ENCODE measurements at places on chromosomes 6 and 20. TPM values are rescaled to one million over a fixed set of nuclear protein-coding genes. Genes with fewer than 3 reads are reported as not detected.

GRCh38 chr6:88761237-88762031, 202.0 kb downstream of the RNGTT start:
- H3K4me3 ChIP-seq = no peak overlapping the region
- no peaks in the 10 kb centered on the region for H3K4me1 ChIP-seq
- no peak for DNase-seq
- H3K27me3 ChIP-seq = no peaks in the 10 kb centered on the region

Gene OR2J3
- not detected for total RNA-seq

Gene ABCC10
- total RNA-seq = 28.7 TPM

- H3K27me3 ChIP-seq = no peaks in the 10 kb centered on the region
- DNase-seq = no peak
- no peak overlapping the region for H3K27ac ChIP-seq
These were observed 128.0 kb upstream of the NT5E start for GRCh38 chr6:85321906-85322305.

DNA sequence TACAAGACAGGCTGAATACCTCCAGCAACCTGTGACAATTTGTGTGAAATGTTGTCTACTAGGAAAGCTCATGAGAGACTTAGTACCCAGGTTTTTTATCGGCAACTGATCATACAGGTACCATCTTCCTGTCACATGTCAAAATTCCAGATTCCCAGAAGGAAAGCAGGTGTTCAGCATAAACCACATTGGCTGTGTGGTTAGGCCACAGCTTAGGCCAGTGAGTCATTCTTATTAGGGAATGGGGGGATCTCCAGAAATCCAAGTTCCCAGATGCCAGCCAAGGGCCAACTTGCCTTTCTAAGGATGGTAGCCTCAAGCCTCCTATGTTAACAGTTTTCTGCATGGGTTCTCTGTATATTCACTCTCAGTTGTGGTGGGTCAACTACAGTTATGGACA, 65.9 kb downstream of the FAM184A start:
- H3K27ac ChIP-seq = no peak overlapping the region
- no peak for DNase-seq
- no peaks in the 10 kb centered on the region for H3K36me3 ChIP-seq
- H3K27me3 ChIP-seq = no peaks in the 10 kb centered on the region
- no peaks in the 10 kb centered on the region for H3K4me1 ChIP-seq

Gene BPIFB2
- not detected for total RNA-seq

DNA sequence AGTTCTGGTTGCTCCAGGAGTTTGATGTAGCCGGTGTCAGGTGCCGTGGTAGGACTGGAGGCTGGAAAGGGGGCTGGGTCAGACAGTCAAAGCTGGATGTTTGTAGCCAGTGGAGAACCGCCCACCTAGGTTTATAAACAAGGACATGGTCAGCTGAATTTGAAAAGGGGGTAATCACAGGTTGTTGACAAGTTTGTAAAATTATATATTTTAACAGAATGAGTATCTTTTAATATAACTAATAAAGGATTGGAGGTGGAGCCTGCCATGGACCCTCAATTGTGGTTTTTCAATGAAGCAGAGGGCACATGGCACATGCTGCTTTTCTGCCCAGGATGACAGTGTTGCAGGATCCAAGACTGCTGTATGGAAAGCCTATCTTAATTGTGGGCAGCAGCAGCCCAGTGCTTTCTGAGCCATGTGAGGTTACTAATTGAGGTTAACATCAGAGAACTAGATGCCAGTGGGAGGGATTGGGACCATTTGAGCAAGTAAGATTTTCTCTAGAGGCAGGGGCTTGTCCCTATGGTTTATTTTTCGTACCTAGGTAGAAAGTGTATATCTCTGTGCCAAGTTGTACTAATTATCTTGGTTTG, 9.7 kb downstream of the HECA start:
- no peak overlapping the region for H3K27ac ChIP-seq
- H3K4me3 ChIP-seq = no peak overlapping the region

Gene HNF4A
- total RNA-seq = 0.58 TPM

GRCh38 chr6:73858376-73858775, 162.4 kb downstream of the CD109 start:
- no peaks in the 10 kb centered on the region for H3K27me3 ChIP-seq
- H3K4me3 ChIP-seq = no peak overlapping the region
- H3K4me1 ChIP-seq = no peaks in the 10 kb centered on the region

DNA sequence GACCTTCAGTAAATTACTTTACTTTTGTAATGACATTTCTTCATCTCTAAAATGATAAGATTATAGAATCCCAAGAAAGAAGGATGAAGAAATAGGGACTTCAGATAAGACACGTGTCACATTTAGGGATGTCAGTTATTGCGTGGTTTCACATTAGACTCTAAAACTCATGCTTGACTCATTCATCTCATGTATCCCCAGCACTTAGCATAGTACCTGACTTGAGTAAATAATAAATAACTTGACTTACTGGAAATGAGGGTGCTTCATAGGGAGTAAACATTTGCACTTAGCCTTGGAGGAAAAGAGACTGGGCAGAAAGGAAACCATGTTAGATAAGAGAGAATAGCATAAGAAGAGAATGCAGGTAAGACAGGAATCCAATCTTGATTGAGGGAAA, 37.2 kb downstream of the VTA1 start:
- no peak for DNase-seq
- H3K27ac ChIP-seq = no peak overlapping the region
- H3K27me3 ChIP-seq = no peaks in the 10 kb centered on the region
- no peak overlapping the region for H3K4me3 ChIP-seq

DNA sequence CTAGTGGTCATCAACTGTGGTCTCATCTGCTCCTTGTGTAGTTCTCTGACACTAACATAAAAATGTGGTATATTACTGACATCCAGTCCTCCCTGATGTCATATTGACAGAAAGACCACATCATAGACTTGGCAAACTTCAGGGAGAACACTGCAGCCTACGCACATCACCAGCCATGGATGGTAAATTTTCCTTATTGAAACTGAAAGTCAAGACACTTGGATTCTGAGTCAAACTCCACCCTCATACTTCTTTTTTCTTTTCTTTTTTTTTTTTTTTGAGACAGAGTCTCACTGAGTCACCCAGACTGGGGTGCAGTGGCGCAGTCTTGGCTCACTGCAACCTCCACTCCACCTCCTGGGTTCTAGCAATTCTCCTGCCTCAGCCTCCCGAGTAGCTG, 25.4 kb downstream of the NDRG3 start:
- H3K4me1 ChIP-seq = no peaks in the 10 kb centered on the region
- no peak overlapping the region for H3K27ac ChIP-seq
- H3K36me3 ChIP-seq = no peaks in the 10 kb centered on the region

GRCh38 chr20:3013771-3014170, 29.7 kb upstream of the GNRH2 start:
- no peak overlapping the region for H3K4me3 ChIP-seq
- no peak for DNase-seq
- H3K27ac ChIP-seq = no peak overlapping the region
- H3K36me3 ChIP-seq = peaks cover 8% of the 10 kb centered on the region
- no peaks in the 10 kb centered on the region for H3K4me1 ChIP-seq

DNA sequence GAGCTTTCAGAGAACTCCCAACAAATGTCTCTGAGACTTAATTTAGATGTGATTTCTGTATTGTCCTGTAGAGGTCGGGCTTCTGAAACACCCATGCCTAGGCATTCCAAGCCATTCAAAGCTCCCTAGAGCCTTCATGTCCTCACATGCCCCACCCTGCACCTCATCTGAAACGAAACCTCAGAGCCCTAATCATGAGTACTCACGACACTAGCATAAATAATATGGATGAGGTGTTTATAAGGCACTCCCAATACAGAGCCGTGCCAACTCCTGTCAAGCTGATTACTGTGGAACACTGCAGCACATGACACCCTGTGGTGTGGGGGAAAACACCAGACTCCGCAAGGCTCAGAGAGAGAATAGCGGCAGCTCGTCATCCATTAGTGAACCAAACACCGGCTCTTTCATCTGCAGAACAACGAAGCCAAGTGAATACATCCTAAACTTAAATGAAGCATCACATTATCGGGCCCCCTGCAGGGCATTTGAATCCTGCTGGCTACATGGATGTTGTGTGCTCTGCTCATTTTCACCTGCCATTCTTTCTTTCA, 83.8 kb downstream of the FNDC1 start:
- peaks cover 37% of the 10 kb centered on the region for H3K27me3 ChIP-seq
- H3K4me3 ChIP-seq = no peak overlapping the region
- no peaks in the 10 kb centered on the region for H3K4me1 ChIP-seq
- DNase-seq = no peak
- no peak overlapping the region for H3K27ac ChIP-seq

- H3K4me1 ChIP-seq = peaks cover 23% of the 10 kb centered on the region
- DNase-seq = no peak
- no peaks in the 10 kb centered on the region for H3K36me3 ChIP-seq
- no peak overlapping the region for H3K4me3 ChIP-seq
- H3K27me3 ChIP-seq = no peaks in the 10 kb centered on the region
These were observed 2.6 kb upstream of the CENPW start for GRCh38 chr6:126337323-126337722.

DNA sequence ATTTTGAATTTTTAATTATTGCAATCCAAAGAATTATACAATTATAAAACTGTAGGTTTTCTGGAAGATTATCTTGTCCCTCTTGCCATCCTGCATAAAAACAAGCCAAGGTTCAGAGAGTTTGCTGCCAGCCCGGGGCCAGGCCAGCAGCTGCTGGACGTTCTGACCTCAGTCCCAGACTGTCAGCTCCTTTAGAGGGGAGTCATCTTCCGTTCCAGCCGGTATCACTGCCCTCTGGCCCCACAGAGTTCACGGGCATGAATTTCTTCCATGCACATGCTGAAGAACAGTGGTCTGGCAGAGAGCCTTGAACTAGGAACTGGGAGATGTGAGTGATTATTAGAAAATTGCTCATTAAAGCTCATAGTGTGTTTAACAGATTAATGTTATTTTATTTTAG, 130.4 kb upstream of the QKI start:
- H3K36me3 ChIP-seq = no peaks in the 10 kb centered on the region
- no peak overlapping the region for H3K27ac ChIP-seq
- H3K4me1 ChIP-seq = peaks cover 26% of the 10 kb centered on the region
- no peaks in the 10 kb centered on the region for H3K27me3 ChIP-seq

Gene CLDN20
- not detected for total RNA-seq

Gene NRSN1
- not detected for total RNA-seq

DNA sequence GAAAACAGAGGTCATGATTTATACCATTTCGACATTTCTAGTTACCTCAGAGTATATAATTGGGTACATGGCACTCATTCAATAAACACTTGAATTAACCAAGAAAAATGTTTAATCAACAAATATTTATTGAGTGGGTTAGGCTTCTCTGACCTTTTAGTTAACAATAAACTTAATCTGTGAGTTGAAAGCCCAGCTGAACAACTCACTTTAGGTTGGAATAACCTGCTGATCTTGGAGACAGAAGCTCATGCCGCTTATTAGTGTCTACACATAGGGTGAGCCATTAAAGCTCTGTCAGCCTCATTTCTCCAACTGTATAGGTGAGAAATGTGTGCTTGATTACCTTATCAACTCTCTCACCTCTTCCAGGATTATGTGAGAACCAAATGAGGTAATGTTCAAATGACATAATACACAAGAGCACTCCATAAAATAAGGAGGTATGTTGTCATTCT, 98.2 kb upstream of the DTNBP1 start:
- H3K27ac ChIP-seq = no peak overlapping the region
- no peak for DNase-seq
- no peak overlapping the region for H3K4me3 ChIP-seq
- no peaks in the 10 kb centered on the region for H3K4me1 ChIP-seq
- no peaks in the 10 kb centered on the region for H3K36me3 ChIP-seq
- H3K27me3 ChIP-seq = peaks cover 79% of the 10 kb centered on the region

GRCh38 chr20:1879369-1879768, 15.8 kb upstream of the SIRPA start:
- no peak overlapping the region for H3K4me3 ChIP-seq
- DNase-seq = no peak

GRCh38 chr6:125658136-125658535, 91.3 kb upstream of the HEY2 start:
- no peak overlapping the region for H3K4me3 ChIP-seq
- no peak overlapping the region for H3K27ac ChIP-seq
- no peak for DNase-seq
- no peaks in the 10 kb centered on the region for H3K4me1 ChIP-seq

DNA sequence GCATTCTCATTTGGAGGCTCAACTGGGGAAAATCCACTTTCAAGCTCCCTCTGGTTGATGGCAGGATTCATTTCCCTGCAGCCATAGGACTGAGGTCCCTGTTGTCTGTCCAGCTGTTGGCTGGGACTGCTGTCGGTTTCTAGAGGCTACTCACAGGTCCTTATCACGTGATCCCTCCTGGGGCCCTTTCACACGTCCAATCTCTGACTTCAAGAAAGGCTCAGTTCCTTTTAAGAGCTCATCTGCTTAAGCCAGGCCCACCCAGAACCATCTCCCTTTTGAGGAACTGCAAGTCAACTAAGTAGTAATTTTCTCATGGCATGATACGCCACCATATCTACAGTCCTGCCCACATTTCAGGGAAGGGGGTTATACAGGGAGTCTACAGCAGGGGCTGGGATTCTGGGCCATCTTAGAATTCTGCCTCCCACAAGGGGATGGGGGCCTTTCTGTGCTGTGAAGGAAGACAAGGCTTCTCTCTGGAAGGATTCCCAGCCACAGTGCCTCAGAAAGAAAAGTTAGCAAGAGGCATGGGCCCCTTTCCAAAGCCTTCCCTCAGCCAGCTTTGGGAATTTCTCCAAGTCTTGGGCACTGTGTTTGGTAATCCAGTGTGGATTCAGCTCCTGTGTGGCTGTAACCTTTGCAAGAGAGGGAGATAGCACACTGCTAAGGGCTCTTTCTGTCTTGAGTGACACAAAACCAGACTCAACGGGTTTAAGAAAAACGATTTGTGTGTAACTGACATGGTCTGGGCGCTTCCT, 66.4 kb downstream of the CTCFL start:
- H3K27me3 ChIP-seq = peaks cover 75% of the 10 kb centered on the region
- DNase-seq = no peak
- H3K27ac ChIP-seq = no peak overlapping the region
- H3K4me1 ChIP-seq = no peaks in the 10 kb centered on the region

- H3K4me1 ChIP-seq = no peaks in the 10 kb centered on the region
- DNase-seq = no peak
- peaks cover 69% of the 10 kb centered on the region for H3K27me3 ChIP-seq
- no peak overlapping the region for H3K27ac ChIP-seq
These were observed 226.9 kb downstream of the DLL1 start for GRCh38 chr6:170063851-170064602.

Gene TCF21
- not detected for total RNA-seq

GRCh38 chr20:58635279-58635665, 15.8 kb upstream of the STX16 start:
- no peak overlapping the region for H3K4me3 ChIP-seq
- H3K36me3 ChIP-seq = no peaks in the 10 kb centered on the region
- H3K27me3 ChIP-seq = no peaks in the 10 kb centered on the region
- peaks cover 5% of the 10 kb centered on the region for H3K4me1 ChIP-seq
- no peak overlapping the region for H3K27ac ChIP-seq

Measured in PC-9 (cell line).